Muscle of arm (tissue), 14 donors: ENCODE measurements at places on chromosomes 6 and 20.

DNA sequence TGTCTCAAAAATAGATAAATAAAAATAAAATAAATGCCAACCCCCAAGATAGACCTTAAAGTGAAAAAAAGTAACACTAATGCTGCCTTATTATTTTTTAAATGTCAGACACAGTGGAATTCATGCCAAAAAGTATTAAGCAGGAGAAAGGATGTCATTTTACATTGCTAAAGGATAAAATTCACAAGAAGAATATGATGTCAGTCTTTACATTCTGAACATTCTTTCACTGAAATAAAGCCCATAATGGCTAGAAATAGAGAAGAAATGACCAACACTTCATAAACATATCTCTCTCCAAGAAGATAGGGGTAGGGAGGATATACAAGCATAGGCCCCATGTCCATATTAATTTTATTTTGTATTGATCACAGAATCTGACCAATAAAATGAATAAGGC lies 47.4 kb downstream of the SLC23A2 start:
- no peak for DNase-seq

GRCh38 chr6:81814370-81815076 lies 62.0 kb upstream of the TENT5A start:
- no peak for DNase-seq

DNA sequence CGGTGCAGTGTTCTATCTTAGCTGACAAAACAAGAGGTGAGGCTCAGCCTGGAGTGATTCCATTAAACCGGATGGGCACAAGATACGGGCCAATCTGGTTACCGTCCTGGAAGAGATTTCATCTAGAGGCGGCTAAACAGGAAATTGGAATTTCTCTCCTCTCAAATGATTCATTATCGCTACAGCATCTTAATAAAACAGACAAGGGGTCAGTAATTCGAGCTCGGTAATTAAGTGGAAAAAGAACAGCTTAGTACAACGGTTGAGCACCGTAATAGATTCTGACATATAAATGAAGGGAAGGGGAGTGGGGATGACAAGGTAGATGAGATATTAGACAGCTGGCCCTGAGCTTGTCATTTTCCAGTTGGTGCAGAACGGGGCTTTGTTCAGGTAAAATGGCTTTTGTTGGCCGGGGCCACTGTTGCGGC lies 137.2 kb downstream of the EDN3 start:
- DNase-seq = no peak

DNA sequence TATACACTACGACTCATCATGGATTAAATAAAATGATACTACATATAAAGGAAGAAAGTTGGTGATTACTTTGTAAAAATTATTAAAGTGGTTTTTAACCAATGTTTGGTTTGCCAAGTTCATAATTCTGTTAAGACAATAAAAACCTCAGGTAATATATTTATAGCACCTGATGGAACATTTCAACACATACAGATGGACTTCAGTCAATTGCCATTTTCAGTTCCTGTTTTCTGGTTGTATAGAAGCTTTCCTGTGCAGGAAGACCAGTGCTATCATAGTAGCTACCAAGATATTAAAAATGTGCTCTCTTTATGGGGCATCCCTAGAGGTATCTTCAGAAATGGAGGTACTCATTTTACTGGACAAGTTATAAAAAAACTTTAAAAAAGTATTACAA lies 1686.4 kb downstream of the GRIK2 start:
- no peak for DNase-seq

- DNase-seq = peak; percentile 85
These were observed 1.0 kb upstream of the FBXO5 start for GRCh38 chr6:152983637-152984512.

- no peak for DNase-seq
These were observed 143.8 kb downstream of the SLC16A10 start for GRCh38 chr6:111231090-111231459.

DNA sequence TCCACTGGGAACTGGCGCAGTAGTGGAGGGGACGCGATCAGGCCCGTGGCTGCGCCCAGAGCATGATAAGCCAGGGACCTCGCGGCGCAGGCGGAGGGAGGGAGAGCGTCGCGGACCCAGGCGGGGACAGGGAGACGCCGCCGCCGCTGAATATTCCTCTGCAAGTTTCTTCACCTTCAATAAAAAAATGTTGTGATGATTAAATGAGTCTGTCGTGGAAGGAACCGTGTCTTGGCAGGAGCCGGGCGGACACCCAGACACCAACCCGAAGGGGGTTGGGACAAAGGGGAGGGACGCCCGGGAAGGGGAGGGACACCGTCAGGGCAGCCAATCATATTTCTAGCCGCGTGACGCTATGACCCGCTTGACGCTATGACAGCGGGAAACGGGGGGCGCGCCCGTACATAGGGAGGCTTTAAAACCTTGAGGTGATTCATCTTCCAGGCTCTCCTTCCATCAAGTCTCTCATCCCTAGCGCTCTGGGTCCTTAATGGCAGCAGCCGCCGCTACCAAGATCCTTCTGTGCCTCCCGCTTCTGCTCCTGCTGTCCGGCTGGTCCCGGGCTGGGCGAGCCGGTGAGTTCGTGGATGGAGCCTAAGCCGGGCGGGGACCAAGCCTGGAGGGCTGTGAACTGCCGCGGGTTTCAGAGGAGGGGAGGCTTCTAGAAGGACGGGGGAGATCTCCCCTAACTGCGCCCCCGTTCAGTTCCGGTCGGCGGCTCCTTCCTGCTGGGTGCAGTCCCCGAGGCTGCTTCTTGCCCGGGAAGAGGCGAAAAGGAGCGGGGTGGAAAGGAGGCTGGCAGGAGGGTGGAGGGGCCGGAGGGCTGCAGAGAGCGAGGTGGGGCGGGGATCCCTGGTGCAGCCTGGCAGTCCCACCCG lies at the start of gene ULBP2:
Gene ULBP2, plus strand, starts transcription at position 432 of the 878 bp plus-strand sequence. Its CDS starts 59 bp downstream, at position 491.
- peak; percentile 86 for DNase-seq

DNA sequence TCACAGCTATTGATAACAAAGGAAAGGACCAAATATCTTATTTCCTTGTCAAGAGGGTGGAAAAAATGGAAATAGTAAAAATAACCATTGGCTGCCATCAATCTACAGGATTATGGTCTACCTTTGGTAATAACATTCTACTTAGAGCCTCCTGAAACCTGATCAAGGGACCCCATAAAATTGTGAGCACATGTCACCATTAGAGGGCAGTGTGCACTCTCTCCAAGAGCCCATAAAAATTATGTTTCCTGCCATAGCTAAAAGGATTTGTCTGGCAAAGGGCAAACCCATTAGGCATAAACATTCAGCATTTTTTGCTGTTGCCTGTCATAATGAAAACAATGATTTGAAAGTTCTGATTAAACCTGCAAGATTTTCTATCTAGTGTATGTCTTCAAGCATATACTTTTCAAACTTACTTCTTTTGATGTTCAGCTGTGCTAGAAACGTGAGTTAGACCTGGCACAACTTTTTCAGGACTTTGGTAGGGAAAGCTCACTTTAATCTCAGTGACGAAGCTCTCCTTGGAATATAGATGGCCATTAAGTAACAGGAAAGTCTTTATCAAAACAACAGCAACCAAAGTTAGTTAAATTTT lies 120.7 kb upstream of the ZFP64 start:
- DNase-seq = peak; percentile 67

DNA sequence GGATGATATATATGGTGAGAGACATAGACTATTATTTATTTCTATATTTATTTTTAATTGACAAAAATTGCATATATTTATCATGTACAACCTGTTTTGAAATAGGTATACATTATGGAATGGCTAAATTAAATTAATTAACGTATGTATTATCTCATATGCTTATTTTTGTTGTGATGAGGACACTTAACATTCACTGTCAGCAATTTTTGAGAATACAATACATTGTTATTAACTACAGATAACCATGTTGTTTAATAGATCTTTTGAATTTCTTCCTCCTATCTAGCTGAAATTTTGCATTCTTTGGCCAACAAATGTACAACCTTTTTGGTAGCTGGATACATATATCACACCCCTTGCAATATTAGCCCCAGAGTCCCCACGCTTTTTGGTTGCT lies 110.7 kb upstream of the CITED2 start:
- no peak for DNase-seq

GRCh38 chr6:13916230-13916944 lies 8.4 kb upstream of the RNF182 start:
- no peak for DNase-seq

GRCh38 chr6:151180330-151181048 lies 59.3 kb upstream of the AKAP12 start:
- no peak for DNase-seq

DNA sequence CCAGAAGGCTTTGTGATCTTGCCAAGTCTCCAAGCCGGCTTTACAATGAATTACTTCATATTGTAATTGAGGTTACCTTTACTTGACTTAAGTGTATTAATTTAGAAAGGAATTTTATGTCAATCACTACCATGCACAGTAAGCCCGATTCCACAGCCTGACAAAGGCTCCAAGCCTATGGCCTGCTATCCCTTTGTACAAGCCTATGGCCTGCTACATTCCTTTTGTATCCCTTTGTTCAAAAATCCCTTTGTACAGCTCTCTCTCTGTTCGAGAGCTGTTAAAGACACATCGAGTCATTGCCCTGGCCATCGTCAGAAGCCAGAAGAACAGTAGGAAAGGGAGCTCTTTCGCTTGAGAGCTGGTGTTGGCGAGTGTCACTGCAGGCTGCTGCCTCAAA lies 2.7 kb upstream of the EDN3 start:
- DNase-seq = no peak
